ENCODE measurements at places on chromosomes 7 and 10.

DNA sequence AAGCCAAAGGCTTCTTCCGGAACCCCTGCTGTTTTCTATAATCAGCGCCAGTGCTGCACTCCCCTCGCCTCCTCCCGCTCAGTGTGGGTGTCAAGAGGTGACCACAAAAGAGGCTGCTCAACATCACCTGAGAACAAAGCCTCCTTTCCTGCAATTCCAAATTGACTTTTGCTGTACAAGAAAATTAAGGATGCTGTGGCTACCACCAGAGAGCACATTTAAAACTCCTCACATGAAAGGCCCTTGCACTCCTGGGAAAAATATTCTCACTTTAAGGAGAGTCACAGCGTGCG is 96.4 kb downstream of the HIPK2 start:
- DNase-seq: no peak

- no peak for DNase-seq
Observed at GRCh38 chr10:33801705-33802104, 467.2 kb upstream of the NRP1 start.

DNA sequence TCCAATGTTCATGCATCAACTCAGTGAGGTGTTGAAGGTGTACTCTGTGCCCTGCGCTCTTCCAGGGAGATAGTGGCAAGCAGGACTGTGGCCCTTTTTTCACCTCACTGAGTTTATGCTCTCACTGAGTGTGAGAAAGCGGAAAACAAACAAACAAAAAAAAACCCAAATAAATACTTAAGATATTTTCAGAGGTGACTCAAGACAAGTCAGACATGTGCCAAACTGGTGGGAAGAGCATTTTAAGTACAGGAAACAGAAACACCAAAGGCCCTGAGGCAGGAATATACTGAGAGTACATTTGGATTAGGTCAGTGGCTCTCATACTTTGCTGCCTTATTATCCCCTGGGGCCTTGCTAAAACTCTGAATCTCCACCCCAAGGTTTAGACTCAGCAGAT is 111.9 kb upstream of the IGFBP3 start:
- no peak for DNase-seq

DNA sequence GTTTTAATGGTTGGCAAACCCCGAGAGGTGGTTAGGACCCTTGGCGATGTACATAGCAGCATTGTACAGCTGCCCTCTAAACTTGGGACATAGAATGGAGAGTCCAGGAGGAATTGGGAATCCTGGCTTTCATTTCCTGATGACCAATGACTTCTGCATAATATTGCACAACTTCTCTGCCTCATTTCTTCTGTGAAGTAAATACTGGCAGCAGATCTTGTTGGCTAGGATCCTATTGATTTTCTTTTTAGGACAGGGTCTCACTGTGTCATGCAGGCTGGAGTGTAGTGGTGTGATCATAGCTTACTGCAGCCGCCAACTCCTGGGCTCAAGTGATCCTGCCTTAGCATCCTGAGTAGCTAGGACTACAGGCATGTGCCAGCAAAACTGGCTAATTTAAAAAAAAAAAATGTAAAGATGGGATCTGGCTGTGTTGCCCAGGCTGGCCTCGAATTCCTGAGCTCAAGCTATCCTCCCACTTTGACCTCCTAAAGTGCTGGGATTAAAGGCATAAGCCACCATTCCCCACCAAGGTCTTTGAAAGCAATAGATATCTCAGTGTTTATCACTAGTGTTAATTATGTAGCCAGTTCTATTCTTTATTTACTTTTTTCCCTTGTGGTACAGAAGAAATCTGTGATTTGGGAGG is 58.1 kb downstream of the PODXL start:
- no peak for DNase-seq

DNA sequence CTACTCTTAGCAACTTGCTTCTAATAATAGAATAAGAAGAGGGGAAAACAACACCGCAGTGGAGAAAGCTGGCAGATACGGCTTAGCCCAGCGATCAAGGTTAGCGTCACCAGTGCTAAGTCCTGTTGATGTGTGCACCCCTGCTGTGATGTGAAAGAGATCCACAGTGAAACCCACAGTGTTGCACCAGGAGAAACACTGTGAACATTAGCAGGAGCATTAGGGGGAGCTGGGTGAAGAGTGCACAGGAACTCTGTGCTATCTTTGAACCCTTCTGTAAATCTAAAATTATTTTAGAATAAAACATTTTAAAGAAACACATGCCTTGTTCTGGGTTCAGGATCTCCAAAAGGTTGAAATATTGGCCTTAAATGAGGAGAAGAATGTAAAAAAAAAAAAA is 154.1 kb upstream of the UNC5B start:
- DNase-seq: no peak

DNA sequence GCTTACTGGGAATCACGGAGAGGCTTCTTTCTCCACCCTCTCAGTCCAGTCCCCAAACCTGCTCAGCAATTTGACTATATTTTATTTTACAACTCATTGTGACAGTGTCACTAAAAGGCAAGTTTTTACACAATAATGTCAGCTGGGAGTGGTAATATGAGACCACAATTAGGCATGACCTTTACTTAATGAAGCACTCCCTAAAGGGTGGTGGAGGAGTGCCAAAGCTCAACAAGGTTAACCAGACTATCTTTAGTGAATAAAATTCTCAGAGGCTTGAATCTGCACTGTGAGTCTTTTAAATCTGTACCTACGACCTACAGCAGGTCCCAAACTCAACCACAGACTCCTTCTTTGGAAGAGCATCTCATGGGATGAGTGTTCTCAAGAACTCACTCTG is 215.6 kb downstream of the TAX1BP1 start:
- DNase-seq: no peak

DNA sequence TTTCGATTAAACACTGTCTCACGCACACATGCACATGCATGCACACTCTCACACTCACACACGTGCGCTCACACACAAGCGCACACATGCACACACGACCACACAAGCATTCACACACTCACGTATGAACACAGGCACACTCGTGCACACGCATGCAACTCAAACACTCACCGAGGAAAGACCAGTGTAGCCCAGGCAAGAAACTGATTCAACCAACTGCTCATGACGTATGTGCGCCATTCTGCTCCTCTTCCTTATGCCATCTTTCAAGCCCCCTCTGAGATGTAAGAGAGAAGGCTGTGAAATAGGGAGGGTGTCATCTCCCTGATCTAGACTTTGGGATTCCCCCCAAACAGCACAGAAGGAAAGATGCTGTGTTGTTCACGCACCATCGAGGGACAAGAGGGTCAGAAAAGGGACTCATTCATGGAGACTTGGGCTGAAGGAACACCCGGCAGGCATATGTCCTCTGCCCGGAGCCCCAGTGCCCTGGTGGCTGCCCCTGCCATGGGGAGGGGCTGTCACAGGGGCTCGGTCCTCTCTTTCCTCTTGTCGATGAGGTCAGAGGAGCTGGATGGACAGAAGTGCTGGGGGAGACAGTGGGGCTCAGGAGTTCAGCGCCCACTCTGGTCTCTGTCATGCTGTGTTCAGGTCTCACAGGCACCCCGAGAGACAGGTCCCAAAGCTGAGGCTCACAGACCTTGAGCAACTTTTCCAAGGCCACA is 130.1 kb upstream of the SHH start:
- no peak for DNase-seq
